GM10248 (cell line): ENCODE measurements at places on chromosomes 2 and 18.

DNA sequence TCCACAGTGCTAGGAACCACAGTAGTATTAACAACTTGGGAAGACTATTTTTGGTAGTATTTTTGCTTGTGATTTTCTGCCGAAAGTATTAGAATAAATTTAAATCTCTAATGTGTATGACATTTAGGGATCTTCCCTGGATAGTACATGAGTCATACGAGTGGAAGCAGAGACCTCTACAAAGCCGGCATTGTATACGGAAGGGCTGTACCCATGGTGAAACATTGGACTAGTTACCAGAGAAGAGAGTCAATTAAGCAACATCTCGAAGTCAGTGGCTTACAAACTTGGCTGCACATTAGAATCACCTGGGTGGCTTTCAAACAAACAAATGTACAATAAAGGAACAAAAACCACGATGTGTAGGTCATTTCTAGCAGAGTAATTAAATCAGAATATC lies 1131.7 kb upstream of the LRRTM1 start:
- DNase-seq: no peak

- no peak for DNase-seq
These were observed 89.7 kb downstream of the FARSB start for GRCh38 chr2:222566229-222566628.

GRCh38 chr2:216693414-216694080 lies 1.8 kb downstream of the IGFBP5 start:
- no peak for DNase-seq

GRCh38 chr2:167133614-167134013 lies 245.3 kb downstream of the XIRP2 start:
- DNase-seq: no peak

DNA sequence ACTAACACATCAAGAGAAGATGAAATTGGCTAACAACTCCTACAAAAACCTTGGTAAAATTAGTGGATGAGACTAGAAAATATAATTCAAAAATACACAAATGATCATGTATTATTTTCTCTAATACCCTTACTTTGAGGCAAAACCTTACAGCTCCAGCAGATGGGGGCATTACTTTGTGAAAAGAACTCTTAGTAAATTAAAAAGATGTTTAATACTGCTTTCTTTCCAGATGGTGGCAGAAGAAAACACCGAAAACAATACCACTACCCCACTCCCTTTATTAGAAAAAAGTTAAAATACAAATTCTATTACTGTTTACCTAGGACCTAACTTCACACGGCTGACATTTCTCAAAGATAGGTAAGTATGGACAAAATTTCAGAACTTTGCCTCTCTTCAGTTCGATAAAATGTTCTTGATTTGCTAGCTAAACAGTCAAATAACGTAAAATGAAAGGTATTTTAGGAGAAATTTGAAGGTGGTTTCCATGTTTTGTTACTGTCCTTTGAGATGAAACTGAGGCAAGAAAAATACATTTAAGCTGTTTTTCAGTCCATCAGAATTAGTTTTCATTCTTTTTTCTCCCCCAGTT lies 30.6 kb downstream of the ORC4 start:
- peak; percentile 62 for DNase-seq

DNA sequence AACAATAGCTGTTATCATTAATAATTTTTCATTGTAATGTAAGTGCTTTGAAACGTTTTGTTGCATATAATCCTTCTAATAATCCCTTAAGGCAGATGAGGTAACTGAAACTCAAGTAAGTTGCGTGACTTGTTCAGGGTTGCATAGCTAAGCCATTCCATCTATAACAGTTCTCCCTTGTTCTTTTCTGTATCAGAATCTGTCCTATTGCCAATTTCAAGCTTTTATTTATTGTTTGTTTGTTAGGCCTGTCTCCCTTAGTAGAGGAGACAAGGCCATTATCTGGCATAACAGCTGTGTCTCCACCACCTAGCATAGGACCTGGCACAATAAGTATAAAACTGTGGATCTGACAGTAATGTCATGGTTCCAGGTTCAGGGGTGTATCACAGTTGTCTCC lies 19.4 kb downstream of the BABAM2 start:
- DNase-seq: no peak

DNA sequence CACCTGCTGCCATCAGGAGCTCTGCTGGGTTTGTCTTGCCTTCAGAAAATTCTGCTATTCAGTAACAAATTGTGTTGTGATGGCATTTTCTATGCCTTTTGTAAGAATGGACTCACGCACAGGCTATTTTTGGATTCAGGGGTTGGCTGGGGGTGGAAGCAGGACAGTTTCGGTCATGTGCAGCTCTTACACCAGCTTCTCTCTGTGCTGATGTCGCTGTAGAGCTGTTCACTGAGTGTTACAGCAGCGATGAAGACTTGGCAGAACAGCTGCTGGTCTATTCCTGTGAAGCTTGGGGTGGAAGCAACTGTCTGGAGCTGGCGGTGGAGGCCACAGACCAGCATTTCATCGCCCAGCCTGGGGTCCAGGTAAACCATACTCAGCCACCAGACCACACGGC lies 49.2 kb downstream of the TRPM8 start:
- no peak for DNase-seq

GRCh38 chr2:163828771-163829170 lies 93.0 kb upstream of the FIGN start:
- no peak for DNase-seq

- no peak for DNase-seq
These were observed 21.3 kb upstream of the CHST9 start for GRCh38 chr18:27206411-27206810.

- no peak for DNase-seq
These were observed 866 bp downstream of the CWC22 start for GRCh38 chr2:180006231-180006630.

- DNase-seq: no peak
These were observed 559.7 kb downstream of the ZEB2 start for GRCh38 chr2:143960177-143960576.

GRCh38 chr2:195451160-195451559 lies 205.9 kb upstream of the SLC39A10 start:
- DNase-seq: no peak

DNA sequence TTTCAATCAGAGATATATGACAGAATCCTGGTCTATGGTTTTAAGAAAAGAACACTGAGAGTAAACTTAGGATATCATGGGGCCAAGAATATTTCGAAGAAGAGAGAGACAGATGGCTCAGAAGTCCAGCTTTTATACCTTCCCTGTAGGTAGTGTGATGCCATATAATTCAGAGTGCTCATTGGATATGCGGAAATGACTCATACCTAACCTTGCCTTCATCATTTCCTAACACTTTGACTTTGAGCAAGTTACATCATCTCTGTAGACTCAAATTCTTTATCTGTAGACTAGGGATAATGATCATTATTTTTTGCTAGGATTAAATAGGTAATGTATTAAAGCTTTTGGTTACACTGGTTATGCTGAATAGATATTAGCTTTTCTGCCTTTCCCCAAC lies 461.6 kb upstream of the CNTNAP5 start:
- no peak for DNase-seq

GRCh38 chr2:123095219-123095835 lies 929.8 kb upstream of the CNTNAP5 start:
- DNase-seq: no peak

DNA sequence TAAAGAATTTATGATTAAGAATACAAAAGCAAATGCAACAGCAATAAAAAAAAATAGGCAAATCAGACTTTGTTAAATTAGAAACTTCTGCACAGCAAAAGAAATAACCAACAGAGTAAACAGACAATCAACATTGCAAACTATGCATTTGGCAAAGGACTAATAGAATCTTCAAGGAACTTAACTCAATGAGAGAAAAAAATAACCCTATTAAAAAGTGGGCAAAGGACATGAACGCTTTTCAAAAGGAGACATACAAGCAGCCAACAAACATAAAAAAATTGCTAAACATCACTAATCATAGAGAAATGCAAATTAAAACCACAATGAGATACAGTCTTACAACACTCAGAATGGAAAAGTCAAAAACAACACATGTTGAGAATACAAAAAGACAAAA lies 166.0 kb upstream of the DSEL start:
- DNase-seq: no peak

- DNase-seq: peak; percentile 56
These were observed 38.3 kb downstream of the ITGA6 start for GRCh38 chr2:172465417-172466334.

GRCh38 chr2:133421516-133422324 lies 146.5 kb downstream of the NCKAP5 start:
- peak; percentile 24 for DNase-seq

DNA sequence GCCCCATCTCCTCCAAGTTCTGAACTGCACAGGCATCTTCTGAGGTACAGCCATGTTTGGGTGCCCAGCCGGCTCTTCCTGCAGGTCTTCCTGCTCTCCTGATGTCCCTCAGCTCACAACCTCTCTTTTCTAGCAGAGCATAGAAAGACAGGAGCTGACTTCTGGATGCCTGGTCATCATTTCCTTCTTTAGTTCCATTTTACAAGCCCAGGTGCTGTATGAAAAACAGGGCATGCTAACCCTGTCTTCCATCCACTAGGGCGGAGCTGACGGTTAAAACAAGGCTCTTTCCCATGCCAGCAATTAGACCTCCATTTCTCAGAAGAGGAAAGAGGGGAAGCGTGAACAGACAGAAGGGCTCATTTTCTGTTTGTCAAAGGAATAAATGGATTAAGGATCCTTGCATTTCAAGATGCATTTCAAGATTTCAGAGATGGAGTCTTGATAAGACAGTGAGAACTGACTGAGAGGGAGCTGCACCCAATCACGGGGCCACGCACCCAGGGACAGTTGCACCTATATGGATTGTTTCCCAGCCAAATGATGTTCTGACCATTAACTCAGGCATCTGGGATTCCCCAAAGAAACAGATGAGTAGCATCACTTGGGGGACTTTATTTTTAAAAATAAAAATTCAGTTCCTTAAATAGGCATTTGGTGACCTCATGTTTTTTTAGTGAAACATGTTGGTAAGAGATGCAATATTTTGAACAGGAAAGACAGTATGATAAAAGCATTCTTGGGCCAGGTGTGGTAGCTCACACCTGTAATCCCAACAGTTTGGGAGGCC lies 45.8 kb upstream of the EML6 start:
- no peak for DNase-seq

- DNase-seq: no peak
These were observed 32.6 kb downstream of the CNGA3 start for GRCh38 chr2:98378901-98379300.

GRCh38 chr2:189164746-189165145 lies 14.8 kb downstream of the COL5A2 start:
- DNase-seq: no peak

DNA sequence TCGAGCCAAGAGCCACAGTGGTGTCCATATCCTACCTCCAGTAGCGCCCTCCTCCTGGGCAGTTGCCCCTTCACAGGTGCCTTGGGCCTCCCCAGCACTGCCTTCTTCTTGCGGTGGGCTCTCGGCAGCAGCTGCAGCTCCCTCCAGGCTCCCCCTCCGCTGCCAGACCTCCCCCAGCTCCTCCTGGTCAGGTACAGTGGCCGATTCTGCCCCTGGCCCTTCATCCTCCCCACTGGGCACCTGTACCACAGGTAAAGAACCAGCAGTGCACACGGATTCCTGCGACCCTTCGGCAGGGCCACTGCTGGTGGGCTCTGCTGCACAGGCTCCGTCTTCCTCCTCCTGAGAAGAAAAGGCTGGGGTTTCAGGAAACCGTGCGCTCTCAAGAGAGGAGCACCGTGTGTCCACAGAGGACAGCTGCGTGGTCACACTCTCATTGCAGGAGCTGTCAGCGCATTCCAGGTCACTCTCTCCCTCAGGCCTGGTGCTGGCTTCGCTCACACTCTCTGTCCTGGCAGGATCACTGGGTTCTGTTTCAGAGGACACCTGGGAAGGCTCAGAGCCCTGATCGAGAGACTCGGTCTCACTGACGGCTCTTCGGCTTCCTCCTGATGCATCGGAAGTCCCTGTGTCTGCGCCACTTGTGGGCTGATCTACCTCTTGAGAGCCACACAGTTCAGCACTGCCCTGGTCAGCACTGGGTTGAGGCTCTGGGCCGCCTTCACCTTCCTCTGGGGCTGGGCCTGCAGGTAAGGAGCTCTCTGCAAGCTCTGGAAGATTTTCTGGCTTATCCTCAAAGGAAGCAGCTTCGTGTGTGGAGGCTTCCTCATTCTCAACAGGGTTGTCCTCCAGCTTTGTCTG lies 147.4 kb upstream of the STK17B start:
- no peak for DNase-seq

DNA sequence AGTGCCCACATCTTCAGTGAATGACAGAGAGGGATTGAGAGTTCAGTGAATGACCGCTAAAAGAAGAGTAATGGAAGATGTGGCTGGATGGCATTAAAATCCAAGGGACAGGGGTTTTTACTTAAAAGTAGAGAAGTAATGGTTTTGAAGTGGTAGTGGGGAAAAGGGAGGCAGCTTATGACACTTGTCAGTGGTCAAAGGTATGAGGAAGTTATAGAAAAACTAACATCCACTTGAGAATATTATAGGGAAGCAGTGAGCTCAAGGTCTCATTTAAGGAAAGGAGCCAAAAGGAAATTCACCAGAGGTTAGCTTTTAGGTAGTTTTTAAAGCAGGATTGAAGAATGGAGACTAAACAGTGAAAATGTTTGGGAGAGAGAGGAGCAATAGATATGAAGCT lies 24.3 kb downstream of the CDK15 start:
- no peak for DNase-seq

GRCh38 chr2:177547122-177547521 lies 154.5 kb downstream of the AGPS start:
- peak; percentile 49 for DNase-seq

DNA sequence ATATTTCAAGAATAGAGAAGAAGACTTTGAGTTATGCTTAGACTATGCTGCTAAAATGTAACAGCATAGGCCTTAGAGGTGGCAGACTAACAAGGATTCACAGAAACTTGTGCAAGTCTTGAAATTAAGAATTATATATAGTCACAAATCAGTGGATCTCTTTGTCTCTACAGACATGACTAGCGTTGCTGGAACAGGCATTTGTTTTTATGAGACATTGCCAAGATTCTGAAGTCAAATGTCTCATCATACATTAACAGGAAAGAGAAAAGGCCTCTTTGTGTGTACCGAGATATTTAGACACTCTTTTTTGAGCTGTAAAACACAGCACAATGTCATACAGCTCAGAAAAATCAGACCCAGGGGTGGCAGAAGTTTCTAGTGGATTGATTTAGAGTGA lies 207.1 kb downstream of the TMX3 start:
- no peak for DNase-seq

DNA sequence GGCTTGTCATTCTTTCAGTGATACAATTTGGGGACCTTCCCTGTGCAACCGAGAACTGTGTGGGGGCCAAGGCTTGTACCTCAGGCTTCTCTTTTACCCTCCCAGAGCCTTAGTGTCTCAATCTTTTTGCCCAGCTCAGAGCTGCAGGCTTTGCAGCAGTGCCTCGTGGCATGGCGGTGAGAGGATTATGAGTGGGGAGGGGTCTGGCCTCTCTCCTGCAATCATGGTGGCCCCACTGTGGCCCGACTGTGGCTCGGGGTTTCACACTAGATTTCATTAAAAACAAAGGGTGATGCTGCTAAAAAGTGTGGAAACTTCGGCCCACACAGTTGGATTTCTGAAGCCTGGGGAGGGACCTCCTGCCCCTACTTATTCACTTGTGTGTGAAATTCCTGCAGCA lies 75.5 kb downstream of the CAPN13 start:
- no peak for DNase-seq
